ENCODE measurements at places on chromosomes 6 and 20. TPM values are rescaled to one million over a fixed set of nuclear protein-coding genes. Genes with fewer than 3 reads are reported as not detected.

EYS gene
- total RNA-seq, result not detected

GRCh38 chr20:58056921-58057686 lies 171.3 kb downstream of the ANKRD60 start:
- H3K4me1 ChIP-seq, result no peaks in the 10 kb centered on the region
- H3K4me3 ChIP-seq, result no peak overlapping the region
- H3K27ac ChIP-seq, result no peak overlapping the region
- H3K36me3 ChIP-seq, result no peaks in the 10 kb centered on the region
- DNase-seq, result no peak
- H3K27me3 ChIP-seq, result no peaks in the 10 kb centered on the region

SLC9A8 gene
- total RNA-seq, result 22.4 TPM

FAM209B gene
- not detected for total RNA-seq

ERVFRD-1 gene
- 0.57 TPM for total RNA-seq

ZNF334 gene
- 8.2 TPM for total RNA-seq

- no peaks in the 10 kb centered on the region for H3K36me3 ChIP-seq
- H3K27me3 ChIP-seq, result no peaks in the 10 kb centered on the region
- no peak overlapping the region for H3K27ac ChIP-seq
- H3K4me3 ChIP-seq, result no peak overlapping the region
- H3K4me1 ChIP-seq, result no peaks in the 10 kb centered on the region
Observed at GRCh38 chr20:38893565-38894090, 32.6 kb upstream of the FAM83D start.

RBPJL gene
- not detected for total RNA-seq

- H3K4me3 ChIP-seq, result no peak overlapping the region
- no peaks in the 10 kb centered on the region for H3K36me3 ChIP-seq
- H3K27ac ChIP-seq, result no peak overlapping the region
- no peaks in the 10 kb centered on the region for H3K27me3 ChIP-seq
- no peak for DNase-seq
Observed at GRCh38 chr6:72672906-72673305, 51.0 kb downstream of the KCNQ5 start.

GABRR2 gene
- 0.38 TPM for total RNA-seq

- H3K27ac ChIP-seq, result no peak overlapping the region
- no peaks in the 10 kb centered on the region for H3K4me1 ChIP-seq
- DNase-seq, result no peak
- H3K4me3 ChIP-seq, result no peak overlapping the region
- H3K27me3 ChIP-seq, result no peaks in the 10 kb centered on the region
Observed at GRCh38 chr6:163392533-163392932, 22.0 kb upstream of the QKI start.

PCSK2 gene
- total RNA-seq, result 0.22 TPM

PTCRA gene
- total RNA-seq, result not detected

GRCh38 chr6:153125032-153125431 lies 6.0 kb downstream of the RGS17 start:
- H3K27ac ChIP-seq, result no peak overlapping the region
- H3K4me3 ChIP-seq, result no peak overlapping the region
- no peak for DNase-seq
- H3K4me1 ChIP-seq, result no peaks in the 10 kb centered on the region
- H3K27me3 ChIP-seq, result peaks cover 12% of the 10 kb centered on the region
- H3K36me3 ChIP-seq, result no peaks in the 10 kb centered on the region

- no peaks in the 10 kb centered on the region for H3K36me3 ChIP-seq
- H3K4me1 ChIP-seq, result no peaks in the 10 kb centered on the region
- DNase-seq, result no peak
- no peak overlapping the region for H3K4me3 ChIP-seq
- no peak overlapping the region for H3K27ac ChIP-seq
- H3K27me3 ChIP-seq, result no peaks in the 10 kb centered on the region
Observed at GRCh38 chr6:128848212-128848935, 34.6 kb upstream of the LAMA2 start.

ARMH2 gene
- not detected for total RNA-seq

BNIP5 gene
- total RNA-seq, result 0.44 TPM

- no peak overlapping the region for H3K27ac ChIP-seq
- no peaks in the 10 kb centered on the region for H3K4me1 ChIP-seq
- H3K36me3 ChIP-seq, result no peaks in the 10 kb centered on the region
- H3K27me3 ChIP-seq, result no peaks in the 10 kb centered on the region
- peak; percentile 40 for DNase-seq
Observed at GRCh38 chr6:157464653-157465535, 83.9 kb downstream of the ZDHHC14 start.

MPC1 gene
- total RNA-seq, result 74.1 TPM

GRCh38 chr6:40323881-40324634 lies 263.1 kb downstream of the LRFN2 start:
- H3K27ac ChIP-seq, result no peak overlapping the region
- no peak overlapping the region for H3K4me3 ChIP-seq
- H3K36me3 ChIP-seq, result no peaks in the 10 kb centered on the region
- H3K27me3 ChIP-seq, result peaks cover under 1% of the 10 kb centered on the region
- H3K4me1 ChIP-seq, result no peaks in the 10 kb centered on the region
- no peak for DNase-seq

PTK6 gene
- 1.1 TPM for total RNA-seq

DNA sequence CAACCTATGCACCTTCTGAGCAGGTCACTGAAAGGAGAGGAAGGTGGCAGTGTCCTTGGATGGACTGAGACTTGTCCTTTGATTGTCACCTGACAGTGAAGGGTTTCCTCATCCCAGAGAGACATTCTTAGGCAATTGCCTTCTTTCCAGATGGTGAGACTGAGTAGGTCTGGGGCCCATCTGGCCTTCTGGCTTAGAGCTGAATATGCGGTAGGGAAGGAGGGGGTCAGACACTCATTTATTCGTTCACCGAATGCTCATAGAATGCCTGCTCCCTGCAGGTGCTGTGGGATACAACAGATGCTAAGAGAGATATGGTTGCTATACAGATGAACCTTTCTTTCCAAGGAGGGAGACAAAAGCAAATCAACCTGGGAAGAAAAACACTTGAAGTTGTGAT lies 76.8 kb downstream of the BMP6 start:
- H3K36me3 ChIP-seq, result no peaks in the 10 kb centered on the region
- no peak for DNase-seq
- H3K27me3 ChIP-seq, result no peaks in the 10 kb centered on the region
- no peak overlapping the region for H3K4me3 ChIP-seq
- no peaks in the 10 kb centered on the region for H3K4me1 ChIP-seq

DNA sequence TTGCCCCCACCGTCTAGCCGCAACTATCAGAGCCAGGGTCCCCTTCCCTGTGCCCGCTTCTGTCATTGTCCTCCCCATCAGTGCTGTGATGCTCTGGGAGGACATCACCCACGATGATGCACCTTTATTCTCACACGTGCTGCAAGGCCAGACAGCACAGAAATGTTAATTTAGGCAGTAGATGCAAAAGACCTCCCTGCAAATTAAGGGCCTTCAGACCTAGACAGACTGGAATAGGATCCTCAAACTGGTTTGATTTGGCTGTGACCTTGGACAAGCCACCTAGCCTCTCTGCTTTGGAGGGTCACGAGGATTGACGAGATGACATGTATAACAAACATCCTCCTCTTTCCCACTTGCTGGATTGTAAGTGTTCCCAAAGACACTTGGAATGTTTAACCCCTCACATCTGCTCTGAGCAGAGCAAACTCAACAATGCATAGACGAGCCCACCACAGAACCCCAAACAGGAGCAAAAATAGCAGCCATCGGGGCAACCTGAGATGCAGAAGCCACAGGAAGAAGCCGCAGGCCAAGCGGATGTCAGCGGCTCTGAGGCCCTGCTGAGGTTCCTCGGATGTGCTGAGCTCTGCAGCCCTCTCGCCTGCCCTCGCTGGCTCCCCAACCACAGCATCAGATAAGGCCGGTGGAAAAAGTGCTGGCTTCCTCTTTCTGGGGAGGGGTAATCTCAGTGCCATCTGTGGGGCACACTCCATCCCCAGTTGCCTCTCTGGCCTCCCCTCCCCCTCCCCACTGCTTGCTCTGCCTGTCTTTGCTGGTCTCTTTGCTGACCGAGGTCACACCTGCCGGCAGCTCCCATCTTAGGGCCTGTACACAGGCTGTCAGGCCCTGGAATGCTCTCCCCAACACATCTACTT lies 35.3 kb downstream of the TOX2 start:
- H3K27ac ChIP-seq, result no peak overlapping the region
- no peak for DNase-seq
- H3K27me3 ChIP-seq, result no peaks in the 10 kb centered on the region
- H3K4me3 ChIP-seq, result no peak overlapping the region
- no peaks in the 10 kb centered on the region for H3K4me1 ChIP-seq

C2 gene
- 38.7 TPM for total RNA-seq

WFDC8 gene
- not detected for total RNA-seq

DNA sequence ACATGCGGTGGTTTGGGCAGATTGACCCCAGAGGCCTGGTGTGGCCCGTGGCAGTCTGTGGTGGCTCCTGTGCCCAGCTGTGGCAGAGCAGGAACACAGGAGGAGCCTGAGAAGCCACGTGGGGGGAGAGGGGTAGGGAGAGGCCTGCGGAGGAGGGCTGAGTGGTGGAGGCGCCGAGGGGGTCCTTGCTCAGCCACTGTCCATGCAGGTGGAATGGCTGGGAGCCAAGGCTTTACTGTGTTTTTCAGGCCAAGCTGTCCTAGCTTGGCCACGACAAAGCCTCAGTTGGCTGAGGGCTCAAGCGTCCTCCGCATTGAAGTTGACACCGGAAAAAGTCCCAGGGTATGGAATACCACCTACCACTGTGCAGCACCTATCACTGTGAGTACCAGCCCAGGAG lies 107.0 kb downstream of the VEGFA start:
- H3K27me3 ChIP-seq, result no peaks in the 10 kb centered on the region
- no peak for DNase-seq
- H3K36me3 ChIP-seq, result no peaks in the 10 kb centered on the region
- H3K27ac ChIP-seq, result no peak overlapping the region
- no peak overlapping the region for H3K4me3 ChIP-seq

DNA sequence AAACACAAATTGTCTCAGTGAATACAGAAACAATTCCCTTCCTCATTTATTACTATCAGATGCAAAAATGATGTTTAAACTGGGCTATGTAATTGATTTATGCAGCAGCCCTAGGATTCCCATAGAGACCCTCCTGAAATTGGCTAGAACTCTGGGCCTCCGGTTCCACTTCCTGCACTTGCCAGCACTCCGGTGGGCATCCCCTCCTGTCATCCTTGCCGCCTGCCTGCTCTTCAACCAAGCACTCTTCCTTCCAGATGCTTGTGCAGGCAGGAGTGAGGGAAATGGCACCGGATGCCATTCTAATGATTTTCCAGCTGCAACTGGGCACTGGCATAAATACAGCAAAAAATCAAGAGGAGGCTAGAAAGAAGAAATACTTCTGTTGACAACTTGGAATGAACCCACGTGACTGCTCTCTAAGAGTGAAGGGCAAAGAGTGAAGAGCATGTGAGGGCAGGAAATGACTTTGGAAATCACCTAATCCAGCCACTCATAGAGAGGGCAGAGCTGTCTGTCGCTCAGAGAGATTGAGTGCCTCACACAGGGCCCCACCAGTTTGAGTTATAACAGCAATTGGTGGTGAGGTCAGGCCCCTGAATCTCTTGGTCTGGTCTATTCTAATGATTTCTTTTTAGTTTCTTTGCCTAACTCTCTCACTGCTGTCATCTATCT lies 3.7 kb upstream of the NEDD9 start:
- no peaks in the 10 kb centered on the region for H3K36me3 ChIP-seq
- H3K4me1 ChIP-seq, result peaks cover 27% of the 10 kb centered on the region
- no peaks in the 10 kb centered on the region for H3K27me3 ChIP-seq
- peak overlapping the region; percentile 64 for H3K27ac ChIP-seq
- DNase-seq, result no peak
- no peak overlapping the region for H3K4me3 ChIP-seq

DNA sequence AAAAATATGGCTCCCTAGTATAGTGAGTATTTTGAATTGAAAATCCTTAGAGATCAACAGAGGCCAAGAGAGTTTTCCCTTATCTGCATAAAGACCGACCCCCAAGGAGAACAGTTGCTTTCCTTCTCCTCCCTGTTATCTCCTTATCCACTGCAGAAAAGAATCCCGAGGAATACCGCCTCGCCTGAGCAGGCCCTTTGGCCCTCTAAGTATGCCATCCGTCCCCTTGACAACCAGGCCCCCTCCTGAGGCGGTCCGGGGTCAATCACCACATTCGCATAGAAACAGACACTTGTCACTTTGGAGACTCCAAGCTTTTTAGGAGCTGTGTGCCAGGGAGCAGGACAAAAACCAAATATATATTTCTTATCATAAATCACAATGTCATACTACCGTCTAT lies 15.9 kb upstream of the GGTLC1 start:
- H3K27ac ChIP-seq, result no peak overlapping the region
- no peak for DNase-seq
- H3K27me3 ChIP-seq, result peaks cover 2% of the 10 kb centered on the region
- H3K36me3 ChIP-seq, result no peaks in the 10 kb centered on the region
- no peak overlapping the region for H3K4me3 ChIP-seq

DNA sequence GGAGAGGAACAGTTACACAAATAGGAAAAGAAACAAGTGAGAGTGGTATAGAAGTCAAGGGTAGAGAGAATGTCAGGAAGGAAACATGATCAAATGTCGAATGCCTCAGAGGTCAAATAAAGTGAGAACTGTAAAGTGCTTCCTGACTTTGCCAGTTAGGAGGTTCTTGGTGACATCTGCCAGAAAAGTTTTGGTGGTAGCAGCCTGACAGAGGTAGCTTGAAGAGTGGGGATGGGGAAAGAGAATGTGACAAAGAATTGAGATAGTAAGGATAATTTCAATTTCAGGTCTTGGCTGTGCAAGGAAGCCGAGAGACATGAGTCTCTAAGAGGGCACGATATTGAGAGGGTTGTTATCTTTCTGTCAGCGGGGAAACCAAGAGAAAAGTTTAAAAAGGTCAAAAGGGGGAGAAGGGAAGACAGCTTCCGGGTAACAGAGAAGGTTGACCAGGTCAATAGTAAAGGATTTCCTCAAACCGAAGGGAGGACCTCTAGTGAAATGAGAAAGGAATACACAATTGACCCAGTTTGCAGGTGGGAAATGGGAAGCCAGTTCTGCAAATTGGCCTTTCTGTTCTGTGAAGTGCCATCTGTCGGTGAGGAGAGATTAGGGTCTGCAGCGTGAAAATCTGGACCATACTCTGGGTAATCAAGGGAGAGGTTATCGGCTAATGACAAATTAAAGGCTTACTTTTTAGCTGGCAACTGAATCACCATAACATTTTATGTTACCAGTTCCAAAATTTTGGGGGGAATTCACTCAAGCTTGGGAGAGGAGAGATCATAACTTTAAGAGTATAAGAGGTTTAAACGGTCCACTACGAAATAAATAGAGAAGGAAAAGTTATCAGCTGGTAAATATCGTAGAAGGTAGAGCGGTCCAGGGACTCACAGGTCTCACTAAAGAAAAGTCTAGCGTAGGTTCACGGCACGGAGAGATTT lies 973 bp upstream of the BRD2 start:
- H3K4me3 ChIP-seq, result peak overlapping the region; percentile 99
- DNase-seq, result peak; percentile 72
- peak overlapping the region; percentile 100 for H3K27ac ChIP-seq
- H3K27me3 ChIP-seq, result no peaks in the 10 kb centered on the region
- H3K36me3 ChIP-seq, result no peaks in the 10 kb centered on the region

- DNase-seq, result no peak
- H3K27ac ChIP-seq, result no peak overlapping the region
- no peak overlapping the region for H3K4me3 ChIP-seq
- no peaks in the 10 kb centered on the region for H3K4me1 ChIP-seq
- H3K27me3 ChIP-seq, result no peaks in the 10 kb centered on the region
- H3K36me3 ChIP-seq, result no peaks in the 10 kb centered on the region
Observed at GRCh38 chr6:88612631-88613030, 350.8 kb downstream of the RNGTT start.

All from kidney (tissue), 22 donors.